ENCODE measurements at places on chromosomes 7 and 10.

DNA sequence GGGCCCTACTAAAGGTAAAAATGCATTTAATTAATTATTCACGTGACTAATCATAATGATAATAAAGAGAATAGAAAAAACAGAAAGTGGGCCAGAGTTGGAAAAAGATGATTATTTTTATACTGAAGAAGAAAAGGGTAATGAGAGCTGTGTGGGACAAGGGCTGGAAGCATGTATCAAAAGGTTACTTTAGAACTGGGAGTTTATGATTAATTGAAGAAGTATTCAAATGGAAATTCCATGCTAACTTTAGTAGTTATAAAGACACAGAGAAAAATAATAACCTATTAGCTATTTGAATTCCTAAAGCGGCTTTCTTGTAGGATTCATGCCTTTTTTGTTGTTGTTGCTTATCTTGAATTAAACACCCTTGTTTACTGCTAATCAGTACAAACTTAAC lies 49.9 kb downstream of the MKX start:
- no peak for DNase-seq

GRCh38 chr7:44631458-44632115 lies 25.2 kb downstream of the OGDH start:
- DNase-seq: no peak

DNA sequence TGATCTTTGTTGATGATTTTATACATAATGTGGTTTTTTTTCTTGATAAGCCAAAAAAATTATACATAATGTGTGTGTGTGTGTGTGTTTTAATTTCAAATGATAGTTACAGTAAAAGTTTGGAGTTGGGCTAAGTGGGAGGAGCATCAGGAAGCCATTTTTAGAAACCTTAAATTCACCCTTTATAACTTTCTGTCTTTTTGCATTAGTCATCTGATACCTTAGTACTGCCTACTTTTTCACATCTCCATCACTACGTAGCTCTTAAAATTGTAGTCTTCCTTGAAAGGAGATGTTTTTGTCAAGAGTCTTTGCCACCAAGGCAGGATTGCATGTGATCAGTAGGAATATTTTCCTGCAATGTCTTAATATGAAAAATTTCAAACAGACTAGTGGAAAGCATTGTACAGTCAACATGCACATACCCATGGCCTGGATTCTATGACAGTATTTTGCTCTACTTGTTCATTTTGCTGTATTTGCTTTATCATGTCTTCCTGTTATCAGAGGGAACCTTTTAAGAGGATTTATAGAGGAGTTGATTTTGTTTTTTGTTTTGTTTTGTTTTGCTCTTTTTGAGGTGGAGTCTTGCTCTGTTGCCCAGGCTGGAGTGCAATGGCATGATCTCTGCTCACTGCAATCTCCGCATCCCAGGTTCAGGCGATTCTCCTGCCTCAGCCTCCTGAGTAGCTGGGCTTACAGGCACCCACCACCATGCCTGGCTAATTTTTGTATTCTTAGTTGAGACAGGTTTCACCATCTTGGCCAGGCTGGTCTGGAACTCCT lies 67.3 kb downstream of the DAGLB start:
- DNase-seq: no peak

DNA sequence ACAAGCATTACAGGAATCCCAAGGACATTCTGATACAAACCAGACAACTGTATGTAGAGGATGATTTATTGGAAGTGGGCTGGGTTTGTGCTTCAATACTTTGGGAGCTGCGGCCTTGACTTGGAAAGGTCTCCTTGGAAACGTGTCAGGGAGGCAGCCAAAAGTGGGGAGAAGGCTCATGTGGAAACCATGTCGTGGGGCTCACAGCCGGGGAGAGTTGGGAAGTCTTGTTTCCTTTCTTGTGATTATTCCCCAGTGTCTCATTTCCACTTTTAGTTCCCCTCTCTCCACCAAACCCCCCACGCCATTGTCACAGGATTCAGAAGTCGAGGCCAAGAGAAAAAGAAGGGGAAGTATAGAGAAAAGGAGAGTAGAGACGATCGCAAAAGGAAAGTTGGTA lies 53.9 kb upstream of the SFMBT2 start:
- DNase-seq: no peak

Measured in retina (tissue), 1 donor.